ENCODE measurements at places on chromosomes 13 and 19.

DNA sequence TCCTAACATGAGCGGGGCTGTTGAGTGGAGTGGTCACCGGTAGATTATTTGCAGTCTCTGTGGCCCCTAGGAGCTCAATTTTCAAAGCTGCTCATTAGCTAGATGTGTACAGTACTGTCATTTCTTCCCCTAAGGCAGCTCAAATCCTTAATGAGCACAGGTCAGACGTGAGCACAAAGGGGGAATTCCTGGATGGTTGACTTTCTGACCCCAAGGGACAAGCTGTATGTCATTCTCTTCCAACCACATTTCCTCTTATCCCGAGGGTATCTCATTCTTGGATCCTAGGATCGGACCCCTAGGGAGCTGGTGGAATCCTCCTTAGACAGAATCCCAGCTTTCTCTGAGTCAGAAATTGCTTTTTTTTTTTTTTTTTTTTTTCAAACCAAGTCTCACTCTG is 5.7 kb upstream of the OR7G3 start:
- DNase-seq: no peak

DNA sequence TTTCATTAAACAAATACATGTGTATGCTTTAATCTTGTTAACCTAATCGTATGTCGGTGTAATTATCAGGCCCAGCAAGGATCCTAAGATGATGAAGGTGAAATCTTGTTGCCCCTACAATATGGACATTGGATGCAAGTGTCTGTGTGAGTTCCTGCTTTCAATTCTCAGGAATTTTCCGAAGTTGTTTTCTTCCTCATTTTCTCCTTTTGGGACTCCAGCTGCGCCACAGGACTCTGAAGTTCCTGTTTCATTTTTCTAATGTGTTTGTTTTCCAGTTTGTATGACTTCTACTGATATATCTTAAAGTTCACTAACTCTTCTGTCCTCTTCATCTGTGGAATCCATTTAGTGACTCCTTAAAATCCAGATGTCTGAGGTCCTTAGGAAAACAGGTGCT is 11.9 kb upstream of the OR7D2 start:
- DNase-seq: no peak

DNA sequence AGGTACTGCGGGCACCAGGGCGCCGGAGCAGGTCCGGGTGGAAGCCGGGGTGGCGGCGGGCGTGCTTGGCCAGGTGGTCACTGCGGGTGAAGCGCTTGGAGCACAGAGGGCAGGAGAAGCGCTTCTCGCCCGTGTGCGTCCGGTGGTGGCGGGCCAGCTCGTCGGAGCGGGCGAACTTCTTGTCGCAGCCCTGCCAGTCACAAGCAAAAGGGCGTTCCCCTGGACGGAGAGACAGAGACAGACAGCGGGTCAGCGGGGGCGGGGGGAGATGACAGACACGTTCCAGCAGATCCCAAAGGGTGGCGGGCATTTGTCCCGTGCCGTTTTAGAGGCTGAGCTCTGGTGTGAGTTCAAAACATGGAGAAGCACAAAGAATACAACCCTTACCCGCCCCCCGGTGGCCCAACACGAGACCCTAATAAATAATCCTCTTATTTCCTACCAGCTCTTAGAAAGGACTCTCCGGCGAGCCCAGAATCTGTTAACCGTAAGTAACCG is 6.3 kb upstream of the REXO1 start:
- DNase-seq: no peak

GRCh38 chr19:37699057-37699456 is 20.5 kb downstream of the ZNF607 start:
- DNase-seq: no peak

- DNase-seq: no peak
Measured at GRCh38 chr13:105971312-105971711, 564.1 kb downstream of the EFNB2 start.

All from T-helper 22 cell (primary cell).